MCF 10A (cell line): ENCODE measurements at places on chromosomes 2 and 18. TPM values are rescaled to one million over a fixed set of nuclear protein-coding genes. Genes with fewer than 3 reads are reported as not detected.
A peak's percentile ranks its signal among the peaks of the same experiment; 100 is the strongest.

GRCh38 chr2:160140471-160140870 lies 59.6 kb downstream of the ITGB6 start:
- no peak for DNase-seq

The CYRIA gene
- 0.35 and 1.2 TPM in 2 replicates for total RNA-seq

The GCKR gene
- not detected in 2 replicates for total RNA-seq

- no peak for DNase-seq
Observed at GRCh38 chr2:219537657-219538488, 5.7 kb downstream of the CHPF start.

DNA sequence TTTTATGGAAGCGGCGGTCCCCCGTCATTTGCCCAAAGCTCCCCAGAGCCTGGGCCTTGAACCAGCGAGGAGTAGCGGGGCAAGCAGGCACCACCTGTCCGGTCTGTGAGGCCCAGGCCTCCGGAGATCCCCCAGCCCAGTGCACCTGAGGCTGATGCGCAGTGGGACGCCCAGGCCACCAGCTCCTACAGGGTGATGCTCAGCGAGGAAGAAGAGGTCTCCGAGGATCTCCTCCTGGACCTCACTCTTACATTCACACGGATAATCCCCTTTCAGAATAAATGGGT lies 220.2 kb downstream of the NDUFA10 start:
- DNase-seq = no peak

GRCh38 chr18:74976331-74976909 lies 232.5 kb downstream of the PTGR3 start:
- DNase-seq = no peak

DNA sequence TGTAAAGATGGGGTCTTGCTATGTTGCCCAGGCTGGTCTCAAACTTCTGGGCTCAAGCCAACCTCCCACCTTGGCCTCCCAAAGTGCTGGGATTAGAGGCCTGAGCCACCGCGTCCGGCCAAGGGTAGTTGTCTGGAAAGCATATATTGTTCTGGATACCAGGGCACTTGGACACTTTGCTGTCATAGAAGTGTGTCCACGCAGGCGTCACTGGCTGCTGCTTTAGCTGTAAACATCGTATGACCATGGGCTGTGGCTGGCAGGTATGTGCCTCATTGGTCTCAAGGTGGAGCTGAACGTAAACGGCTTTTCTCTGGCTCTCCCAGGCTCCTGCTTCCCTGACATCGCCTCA lies 3.2 kb upstream of the GPR35 start:
- no peak for DNase-seq

DNA sequence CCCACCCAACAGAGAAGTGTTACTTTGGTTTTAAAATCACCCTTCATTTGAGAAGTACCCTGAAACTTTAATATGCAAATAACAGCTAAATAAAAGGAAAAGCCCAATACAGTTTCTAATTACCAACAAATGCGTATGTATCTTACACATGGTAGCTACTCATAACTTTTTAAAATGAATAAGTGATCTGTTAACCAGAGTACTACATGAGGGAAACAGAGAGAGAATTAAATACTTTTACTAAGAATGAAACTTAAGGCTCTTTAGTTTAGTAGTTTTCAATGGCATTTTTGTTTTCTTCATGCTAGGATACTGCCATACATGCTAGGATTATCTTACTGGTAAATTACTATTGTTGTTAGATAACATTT lies 39.1 kb upstream of the NABP1 start:
- no peak for DNase-seq

The SKA1 gene
- 7.8 and 18.7 TPM in 2 replicates for total RNA-seq

The AFF3 gene
- total RNA-seq = 0.42 and 1.0 TPM in 2 replicates

The DPP4 gene
- total RNA-seq = not detected in 2 replicates

DNA sequence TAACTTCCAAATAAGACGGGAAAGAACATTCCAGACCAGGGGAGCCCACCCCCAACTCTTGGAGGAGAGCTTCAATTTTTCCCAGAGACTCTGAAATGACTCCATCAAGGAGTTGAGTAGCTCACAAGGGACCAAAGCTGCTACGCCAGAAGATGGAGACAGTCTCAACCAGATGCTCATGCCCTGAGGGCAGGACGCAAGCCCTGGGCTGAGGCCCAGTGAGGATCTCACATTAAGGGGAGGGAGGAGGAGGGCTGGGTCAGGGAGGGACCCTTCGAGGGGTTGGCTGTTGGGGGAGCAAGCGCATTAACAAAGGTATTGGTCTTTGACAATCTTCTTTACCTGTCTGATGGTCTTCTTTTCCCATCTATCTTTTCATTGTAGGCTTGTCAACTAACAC lies 141.3 kb upstream of the SLC1A4 start:
- no peak for DNase-seq

- no peak for DNase-seq
Observed at GRCh38 chr18:37429791-37430190, 135.8 kb downstream of the CELF4 start.

- no peak for DNase-seq
Observed at GRCh38 chr2:218859988-218860831, 605 bp downstream of the WNT6 start.

The LYG1 gene
- 0.42 and 1.2 TPM in 2 replicates for total RNA-seq

DNA sequence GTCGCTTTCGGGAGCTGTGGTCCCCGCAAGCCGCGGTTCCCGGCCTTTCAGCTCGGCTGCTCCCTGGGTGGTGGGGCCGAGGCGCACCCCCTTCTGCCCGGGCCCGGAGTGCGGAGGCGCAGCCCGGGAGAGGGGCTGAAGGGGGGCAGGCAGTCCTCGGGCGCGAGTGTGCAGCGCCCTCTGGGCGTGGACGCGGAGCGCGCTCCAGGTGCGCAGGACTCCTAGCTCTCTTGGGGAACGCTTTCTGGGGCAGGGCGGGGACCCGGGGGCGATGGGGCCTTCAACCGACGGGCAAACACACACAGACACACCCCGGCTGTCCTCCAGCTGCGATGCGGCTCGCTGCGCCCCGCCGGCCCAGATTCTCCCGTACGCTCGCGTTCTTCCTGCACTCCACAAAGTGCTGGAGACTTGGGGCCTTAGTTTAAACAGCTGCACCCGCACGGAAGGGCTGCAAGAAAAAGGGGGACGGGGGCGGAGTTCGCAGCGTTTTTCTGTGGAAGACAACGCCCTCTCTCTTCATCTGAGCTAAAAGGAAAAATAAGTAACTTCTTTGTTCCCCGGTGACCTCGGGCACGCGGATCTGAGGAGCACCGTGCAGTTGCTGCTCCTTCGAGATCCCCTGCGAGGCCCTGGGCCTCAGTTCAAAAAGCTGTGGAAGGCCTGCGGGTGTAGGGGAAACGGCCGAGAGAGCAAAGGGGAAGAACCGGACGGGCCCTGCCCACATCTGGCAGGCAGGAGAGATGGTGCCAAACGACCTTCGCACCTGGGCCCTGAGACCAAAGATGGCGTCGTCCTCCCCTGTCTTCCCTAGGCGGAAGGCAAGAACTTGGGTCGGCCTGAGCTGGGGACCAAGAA lies 593 bp upstream of the SDC1 start:
- peak; percentile 81 for DNase-seq

GRCh38 chr2:37558623-37559022 lies 112.8 kb downstream of the CDC42EP3 start:
- DNase-seq = no peak

DNA sequence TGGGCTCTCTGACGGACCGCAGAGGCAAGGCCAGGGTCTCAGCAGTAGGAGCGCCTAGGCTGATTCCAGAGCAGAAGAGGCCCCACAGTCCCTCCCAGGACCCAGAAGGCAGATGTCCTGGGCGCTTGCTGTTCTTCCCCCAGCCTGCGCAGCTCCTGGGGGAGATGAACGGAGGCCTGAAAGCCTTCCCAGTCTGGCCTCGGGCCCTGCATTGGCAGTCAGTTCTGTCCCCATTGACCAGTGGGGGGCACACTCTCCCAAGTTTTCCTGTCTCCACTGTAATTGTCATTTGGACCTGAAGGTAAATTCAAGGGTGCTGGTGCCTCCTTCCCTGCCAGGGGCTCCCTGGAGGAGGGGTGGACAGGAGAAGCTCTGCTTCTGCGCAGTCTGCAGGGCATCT lies 345.7 kb downstream of the CYP26B1 start:
- peak; percentile 75 for DNase-seq

DNA sequence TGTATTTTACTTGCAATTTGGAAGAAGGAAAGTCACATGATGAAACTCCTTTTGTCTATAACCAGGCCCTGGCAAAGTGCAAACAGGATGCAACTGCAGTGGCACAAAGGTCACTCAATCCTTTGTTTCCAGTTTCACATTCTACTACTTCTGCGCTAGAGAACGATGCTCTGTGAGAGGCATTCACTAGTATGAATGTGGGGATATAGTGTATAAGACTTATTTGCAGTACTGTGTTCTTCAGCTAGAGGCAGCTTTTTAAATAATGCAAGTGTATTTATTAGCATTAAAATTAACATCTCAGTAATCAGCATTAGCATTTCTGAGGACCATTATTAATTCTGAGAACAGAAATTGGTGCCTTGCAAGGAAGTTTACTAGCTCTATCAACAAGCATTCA lies 68.9 kb downstream of the PRPF40A start:
- no peak for DNase-seq

The PSMD14 gene
- total RNA-seq = 130 and 135 TPM in 2 replicates

The ARHGAP28 gene
- total RNA-seq = 1.9 and 3.0 TPM in 2 replicates

GRCh38 chr18:1575084-1575483 lies 670.4 kb downstream of the ADCYAP1 start:
- no peak for DNase-seq

- no peak for DNase-seq
Observed at GRCh38 chr18:47936952-47937351, 6.5 kb upstream of the SMAD2 start.

GRCh38 chr2:128322715-128323554 lies 4.3 kb upstream of the HS6ST1 start:
- DNase-seq = no peak

GRCh38 chr2:8103085-8103708 lies 578.7 kb upstream of the ID2 start:
- DNase-seq = no peak

The NOL4 gene
- not detected in 2 replicates for total RNA-seq

The HOXD9 gene
- not detected in 2 replicates for total RNA-seq

DNA sequence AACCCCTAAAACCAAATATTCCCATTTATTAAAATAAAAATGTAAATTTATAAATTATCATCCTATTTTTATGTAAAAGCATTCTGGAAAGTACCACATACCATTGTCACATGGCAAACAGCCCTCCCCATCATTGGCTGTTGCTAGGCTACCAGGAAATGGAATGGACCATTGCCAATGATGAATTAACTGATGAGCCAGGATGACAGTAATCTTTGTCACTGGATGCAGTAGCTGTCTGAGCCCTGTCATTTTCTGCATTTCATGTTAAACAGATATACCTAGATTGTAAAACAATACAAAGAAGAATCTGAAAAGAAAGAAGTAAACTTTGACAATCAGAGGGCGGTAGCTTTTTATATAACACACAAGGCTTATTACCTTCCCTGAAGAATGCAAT lies 641.4 kb downstream of the BCL11A start:
- DNase-seq = no peak

- DNase-seq = no peak
Observed at GRCh38 chr2:158778243-158778642, 16.9 kb upstream of the DAPL1 start.

- no peak for DNase-seq
Observed at GRCh38 chr2:71592181-71592711, 138.9 kb downstream of the DYSF start.
